ENCODE measurements at places on chromosomes 1 and 21. TPM values are rescaled to one million over a fixed set of nuclear protein-coding genes. Genes with fewer than 3 reads are reported as not detected.

GRCh38 chr1:3519301-3519885 lies 64.9 kb downstream of the ARHGEF16 start:
- DNase-seq = no peak

The AMPD1 gene
- not detected for total RNA-seq

The TCHHL1 gene
- not detected for total RNA-seq

GRCh38 chr1:96487971-96488370 lies 233.6 kb upstream of the PTBP2 start:
- DNase-seq = no peak

The NUAK2 gene
- 1.1 TPM for total RNA-seq

GRCh38 chr1:176033474-176033873 lies 173.6 kb downstream of the COP1 start:
- no peak for DNase-seq

DNA sequence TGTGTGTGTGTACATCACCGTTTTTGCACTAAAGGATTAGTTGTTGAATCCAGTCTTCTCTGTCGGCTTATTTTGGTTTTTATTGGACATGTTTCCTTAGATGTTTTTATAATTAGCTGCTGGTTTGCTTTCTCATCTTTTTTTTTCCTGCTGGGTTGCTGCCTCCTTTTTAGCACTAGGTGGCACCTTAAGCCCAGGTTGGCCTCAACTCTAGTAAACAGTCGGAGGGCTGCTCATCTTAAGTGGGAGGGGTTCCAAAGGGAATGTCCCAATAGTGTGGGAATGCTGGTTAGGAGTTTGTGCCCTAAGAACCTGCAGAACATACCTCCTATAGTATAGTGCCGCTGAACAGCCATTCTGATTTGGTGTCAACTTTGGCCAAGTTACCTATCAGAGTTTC lies 570.1 kb upstream of the CXADR start:
- no peak for DNase-seq

DNA sequence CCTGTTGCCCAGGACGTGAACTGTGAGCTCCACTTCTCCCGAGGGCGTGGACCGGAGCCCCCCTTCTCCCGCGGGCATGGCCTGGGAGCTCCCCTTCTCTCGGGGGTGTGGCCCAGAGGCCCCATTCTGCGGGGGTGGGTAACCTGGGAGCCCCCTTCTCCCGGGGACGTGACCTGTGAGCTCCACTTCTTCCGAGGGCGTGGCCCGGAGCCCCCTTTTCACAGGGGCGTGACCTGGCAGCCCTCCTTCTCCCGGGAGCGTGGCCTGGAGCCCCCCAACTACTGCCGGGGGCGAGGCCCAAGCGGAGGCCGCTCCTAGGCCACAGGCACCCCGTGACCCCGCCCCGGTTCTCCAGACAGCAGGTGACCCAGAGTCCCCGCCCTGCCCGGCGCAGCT lies 320 bp downstream of the C1orf174 start:
- DNase-seq = no peak

- DNase-seq = no peak
These were observed 186.7 kb upstream of the NFIA start for GRCh38 chr1:60895701-60896100.

DNA sequence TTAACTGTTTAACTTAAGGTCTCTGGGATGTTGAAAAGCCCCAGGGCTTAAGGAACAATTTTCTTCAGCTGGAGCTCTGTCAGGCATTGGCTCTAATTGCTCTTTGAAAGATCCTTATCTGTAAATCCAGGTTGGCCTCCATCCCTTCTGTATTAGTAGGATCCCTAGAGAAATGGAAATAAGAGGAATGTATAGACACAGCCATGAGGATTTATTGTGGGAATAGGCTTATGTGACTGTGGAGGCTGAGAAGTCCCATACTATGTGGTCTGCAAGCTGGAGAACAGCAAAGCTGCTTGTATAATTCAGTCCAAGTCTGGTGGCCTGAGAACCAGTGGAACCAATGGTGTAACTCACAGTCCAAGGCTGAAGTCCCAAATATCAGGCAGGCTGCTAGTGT lies 47.6 kb upstream of the VAV3 start:
- no peak for DNase-seq

The FABP3 gene
- 93.1 TPM for total RNA-seq

The SIM2 gene
- not detected for total RNA-seq

- DNase-seq = no peak
These were observed 162.3 kb upstream of the ADAMTS5 start for GRCh38 chr21:27129215-27129614.

The KLHL20 gene
- 34.9 TPM for total RNA-seq

DNA sequence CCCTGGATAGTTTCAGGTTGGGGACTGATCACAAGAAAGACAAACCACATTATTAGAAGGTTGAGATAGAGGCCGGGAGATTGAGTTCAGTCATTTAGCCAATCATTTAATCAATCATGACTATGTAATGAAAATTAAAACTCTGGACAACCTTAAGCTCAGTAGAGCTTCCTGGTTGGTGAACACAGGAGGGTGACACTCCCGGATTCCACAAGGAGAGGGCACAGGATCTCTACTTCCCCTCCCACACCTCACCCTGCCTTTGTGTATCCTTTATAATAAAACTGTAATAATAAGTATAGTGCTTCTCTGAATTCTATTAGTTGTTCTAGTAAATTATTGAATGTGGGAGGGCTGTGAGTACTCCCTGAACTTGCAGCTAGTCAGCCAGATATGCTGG lies 150.1 kb downstream of the PIK3R3 start:
- no peak for DNase-seq

The CHML gene
- 69.6 TPM for total RNA-seq

The TSTD1 gene
- 42.6 TPM for total RNA-seq

- DNase-seq = no peak
These were observed 134.5 kb upstream of the PKN2 start for GRCh38 chr1:88549536-88549935.

All from occipital lobe (tissue), 3 donors.